Fibroblast of the aortic adventitia (primary cell): ENCODE measurements at places on chromosomes 4 and X.
A peak's percentile ranks its signal among the peaks of the same experiment; 100 is the strongest.

DNA sequence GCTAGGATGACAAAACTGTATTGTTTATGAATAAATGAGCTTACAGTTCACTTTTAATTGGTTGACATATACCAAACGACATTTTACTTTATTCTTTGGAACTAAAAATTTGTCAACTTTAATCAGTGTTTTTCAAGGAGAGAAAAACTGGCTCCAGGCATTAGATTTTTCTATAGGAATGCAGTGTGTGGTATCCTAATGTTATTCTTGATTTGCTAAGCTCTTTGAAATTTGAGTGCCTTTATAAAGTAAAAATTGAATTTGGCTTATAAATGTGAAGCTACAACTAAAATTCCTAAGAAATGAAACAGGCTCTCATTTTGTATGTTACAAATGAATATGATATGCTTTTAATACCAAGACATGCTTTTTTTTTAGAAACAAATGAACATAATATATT is 442.2 kb upstream of the TRAM1L1 start:
- no peak for DNase-seq

DNA sequence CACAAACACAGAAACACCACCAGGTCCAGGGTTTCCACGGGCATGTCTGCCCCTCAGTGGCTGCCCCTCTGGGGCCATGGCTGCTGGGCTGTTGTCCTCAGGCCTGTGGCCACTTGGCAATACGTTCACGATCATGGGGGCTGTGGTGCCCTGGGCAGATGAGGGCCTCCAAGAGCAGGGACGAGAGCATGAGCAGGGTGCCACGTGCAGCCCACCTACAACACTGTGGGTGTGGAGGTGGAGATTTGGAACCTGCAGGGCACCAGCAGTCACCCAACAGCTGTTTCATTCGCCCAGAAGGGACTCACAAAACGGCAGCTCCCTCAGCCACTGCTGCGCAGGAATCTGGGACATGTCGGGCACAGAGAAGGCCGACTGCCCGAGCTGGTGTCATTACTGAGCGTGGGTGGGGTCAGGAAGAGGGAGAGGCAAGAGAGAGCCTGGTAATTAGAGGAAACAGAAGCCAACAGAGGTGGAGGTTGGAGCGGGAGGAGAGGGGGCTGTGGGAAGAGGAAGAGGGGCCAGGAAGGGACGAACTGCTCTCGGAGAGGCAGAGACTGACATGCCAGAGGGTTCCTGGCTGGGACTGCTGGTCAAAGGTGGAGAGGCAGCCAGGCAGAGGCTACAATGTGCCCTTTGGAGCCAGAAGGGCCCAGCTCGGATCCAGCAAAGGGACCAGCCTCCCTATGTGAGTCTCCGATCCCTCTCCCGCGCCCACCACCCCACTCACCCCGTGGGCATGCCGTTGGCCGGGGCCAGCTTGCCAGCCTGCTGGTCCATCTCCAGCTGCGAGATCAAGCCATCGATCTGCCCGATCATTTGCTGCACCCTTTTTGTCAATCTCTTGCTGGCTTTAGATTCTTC is 23.1 kb downstream of the FGFR3 start:
- no peak for DNase-seq

GRCh38 chrX:35090801-35091200 is 148.2 kb downstream of the FAM47B start:
- DNase-seq, result no peak

- peak; percentile 11 for DNase-seq
Measured at GRCh38 chrX:110346681-110347080, 12.0 kb upstream of the RTL9 start.

- peak; percentile 61 for DNase-seq
Measured at GRCh38 chrX:47093248-47093647, 15.0 kb downstream of the RGN start.

GRCh38 chr4:26235500-26235899 is 85.3 kb upstream of the RBPJ start:
- DNase-seq, result peak; percentile 92

DNA sequence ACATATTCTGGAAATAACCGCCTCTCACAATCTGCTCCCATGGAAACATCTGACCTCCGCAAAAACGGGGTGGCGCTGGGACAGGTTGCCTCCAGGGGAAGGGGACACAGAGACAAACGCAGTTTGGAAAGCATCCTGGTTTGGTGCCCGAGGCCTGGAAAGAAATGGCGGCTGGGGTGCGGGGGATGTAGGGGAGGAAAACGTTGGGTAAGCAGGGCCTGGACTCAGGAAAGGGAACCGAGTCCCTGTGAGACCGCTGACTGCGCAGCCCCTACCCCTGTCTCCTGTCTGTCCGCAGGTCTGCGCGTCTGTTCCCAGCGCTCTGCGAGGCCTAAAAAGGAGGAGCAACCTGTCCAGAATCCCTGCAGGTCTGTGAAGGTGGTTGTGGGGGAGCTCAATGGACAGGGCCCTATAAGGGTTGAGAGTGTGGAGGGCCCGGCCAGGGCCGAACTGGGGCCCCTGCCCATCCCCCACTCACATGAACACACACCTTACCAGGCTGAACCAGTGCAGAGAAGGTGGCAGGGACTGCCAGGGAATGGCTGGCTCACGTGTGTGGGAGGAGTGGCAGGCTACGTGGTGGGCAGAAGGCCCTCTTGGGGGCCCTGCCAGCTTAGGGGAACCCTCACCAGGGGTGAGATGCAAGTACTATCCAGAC is 672 bp downstream of the TCEAL3 start:
- no peak for DNase-seq

- DNase-seq, result no peak
Measured at GRCh38 chr4:67624939-67625338, 66.4 kb downstream of the STAP1 start.

GRCh38 chr4:129326571-129327460 is 230.9 kb downstream of the C4orf33 start:
- no peak for DNase-seq

DNA sequence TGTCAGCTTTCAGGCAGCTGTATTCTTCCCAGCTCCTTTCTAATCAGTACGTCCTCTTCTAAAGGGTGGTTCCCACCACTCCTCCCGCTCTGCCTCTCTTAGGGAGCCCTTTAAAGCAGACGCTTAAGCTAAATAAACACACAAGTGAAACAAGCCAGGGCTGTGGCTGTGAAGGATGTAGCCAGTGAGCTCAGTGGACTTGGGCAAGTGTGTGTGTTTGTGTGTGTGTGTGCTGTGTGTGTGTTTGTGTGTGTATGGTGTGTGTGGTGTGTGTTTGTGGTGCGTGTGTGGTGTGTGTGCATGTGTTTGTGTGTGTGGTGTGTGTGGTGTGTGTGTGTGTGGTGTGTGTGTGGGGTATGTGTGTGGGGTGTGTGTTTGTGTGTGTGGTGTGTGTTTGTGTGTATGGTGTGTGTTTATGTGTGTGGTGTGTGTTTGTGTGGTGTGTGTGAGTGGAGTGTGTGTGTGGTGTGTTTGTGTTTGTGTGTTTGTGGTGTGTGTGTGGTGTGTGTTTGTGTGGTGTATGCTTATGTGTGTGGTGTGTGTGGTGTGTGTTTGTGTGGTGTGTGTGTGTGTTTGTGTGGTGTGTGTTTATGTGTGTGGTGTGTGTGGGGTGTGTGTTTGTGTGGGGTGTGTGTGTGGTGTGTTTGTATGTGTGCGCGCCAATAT is 283.3 kb downstream of the PTTG2 start:
- no peak for DNase-seq

DNA sequence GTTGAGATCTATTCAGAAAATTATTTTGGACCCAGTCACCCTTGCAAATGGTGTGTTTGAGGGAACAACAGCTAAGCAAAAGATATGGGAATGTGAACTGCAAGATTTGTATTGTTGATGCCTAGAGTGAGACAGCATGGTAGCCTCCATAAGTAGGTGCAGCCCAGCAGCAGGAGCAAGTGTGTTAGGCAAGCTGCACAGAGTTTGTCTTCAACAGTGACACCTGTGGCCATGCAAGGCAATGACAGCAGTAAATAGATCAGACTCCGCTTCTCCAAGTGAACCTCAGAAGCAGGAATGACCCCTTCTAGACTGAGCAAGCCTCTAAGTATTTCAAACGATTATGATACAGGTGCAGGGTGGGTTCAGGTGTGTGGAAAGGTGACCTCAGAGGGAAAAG is 133.4 kb upstream of the MSX1 start:
- no peak for DNase-seq

- DNase-seq, result peak; percentile 49
Measured at GRCh38 chr4:184596617-184597185, 52.5 kb downstream of the CASP3 start.

GRCh38 chr4:27484216-27484615 is 623.6 kb downstream of the STIM2 start:
- no peak for DNase-seq

DNA sequence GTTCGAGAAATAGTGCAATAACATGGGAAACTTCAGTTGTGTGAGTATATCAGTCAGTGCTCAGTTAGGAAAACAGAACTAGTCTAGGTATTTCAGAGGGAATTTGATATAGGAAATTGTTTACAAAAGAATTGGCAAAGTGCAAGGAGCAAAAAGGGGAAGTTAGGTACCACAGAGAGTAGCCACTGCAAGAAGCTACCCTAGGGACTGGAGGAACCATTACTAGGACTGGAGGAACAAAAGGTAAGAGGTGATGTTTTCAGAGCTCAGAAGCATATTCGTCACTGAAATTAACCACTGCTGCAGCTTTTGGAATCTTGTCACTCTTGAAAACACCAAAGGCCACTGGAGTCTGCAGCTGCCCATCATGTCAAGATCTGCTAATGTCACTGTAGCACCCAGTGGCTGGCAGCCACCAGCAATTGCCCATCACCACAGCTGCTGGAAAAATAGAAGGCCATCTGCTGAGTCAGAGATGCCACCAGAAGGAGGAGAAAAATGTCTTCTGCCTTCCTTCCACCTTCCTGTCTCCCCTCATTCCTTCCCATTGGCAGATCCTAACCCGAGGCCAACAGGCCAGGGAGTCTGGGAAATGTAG is 160.6 kb upstream of the RPS6KA3 start:
- no peak for DNase-seq

DNA sequence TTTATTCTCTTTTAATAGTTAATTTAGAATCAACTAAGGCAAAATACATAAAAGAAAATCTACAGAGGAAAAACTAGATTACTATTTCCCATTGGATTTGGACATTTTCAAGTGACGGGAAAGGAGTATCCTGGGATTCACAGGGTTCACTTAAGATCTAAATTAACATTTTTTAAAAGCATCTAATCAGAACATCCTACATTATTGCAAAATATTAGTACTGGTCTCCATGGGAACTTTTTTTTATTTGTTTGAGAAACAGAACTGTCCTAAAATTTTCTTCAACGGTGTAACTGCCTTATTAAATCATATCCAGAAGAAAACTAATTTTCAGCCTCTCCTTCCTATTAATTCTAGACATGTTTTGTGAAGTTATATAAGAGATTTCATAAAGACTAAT is 69.7 kb downstream of the METTL14 start:
- no peak for DNase-seq

- DNase-seq, result no peak
Measured at GRCh38 chrX:7946960-7947359, 19.7 kb upstream of the PNPLA4 start.

GRCh38 chrX:39427906-39428305 is 626.6 kb downstream of the MID1IP1 start:
- DNase-seq, result peak; percentile 40

DNA sequence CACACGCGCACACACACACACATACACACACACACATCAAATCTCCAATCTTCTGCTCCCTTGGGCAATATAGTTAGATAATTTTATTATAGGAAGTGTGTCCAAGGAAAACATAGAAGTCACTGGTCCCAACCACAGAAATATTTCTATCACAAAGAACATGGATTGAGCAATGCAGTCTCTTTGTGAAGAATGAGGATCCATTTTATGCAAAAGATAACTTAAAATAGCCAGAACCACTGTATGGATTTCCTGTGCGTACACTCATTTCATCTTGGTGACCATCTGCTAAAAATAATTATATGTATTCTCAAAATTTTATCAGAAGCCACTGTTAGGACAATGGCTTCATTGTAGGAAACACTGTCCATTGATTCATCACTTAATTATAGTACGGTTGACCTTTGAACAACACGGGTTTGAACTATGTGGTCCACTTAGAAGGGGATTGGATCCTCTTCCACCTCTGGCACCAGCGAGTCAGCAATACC is 169.6 kb upstream of the MXRA5 start:
- peak; percentile 80 for DNase-seq

DNA sequence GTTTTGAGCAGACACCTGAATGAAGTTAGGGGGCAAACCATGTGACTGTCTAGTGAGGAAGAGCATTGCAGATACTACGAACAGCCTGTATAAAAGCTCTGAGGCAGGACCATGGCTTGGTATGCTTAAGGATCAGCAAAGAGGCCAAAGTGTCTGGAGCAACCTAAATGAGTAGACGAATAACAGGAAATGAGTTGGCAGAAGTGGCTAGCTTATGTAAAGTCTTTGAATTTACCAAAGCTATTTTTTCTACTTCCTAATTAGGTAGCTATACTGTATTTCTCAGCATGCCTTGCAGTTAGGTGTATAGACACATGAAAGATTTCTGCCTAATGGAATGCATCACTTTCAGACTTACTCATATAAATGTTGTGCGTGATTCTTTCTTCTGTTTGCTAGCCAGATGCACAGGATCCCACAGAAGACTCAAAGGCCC is 9.3 kb upstream of the GPRIN3 start:
- DNase-seq, result peak; percentile 6

GRCh38 chr4:72505314-72505744 is 63.7 kb downstream of the ADAMTS3 start:
- DNase-seq, result peak; percentile 74

DNA sequence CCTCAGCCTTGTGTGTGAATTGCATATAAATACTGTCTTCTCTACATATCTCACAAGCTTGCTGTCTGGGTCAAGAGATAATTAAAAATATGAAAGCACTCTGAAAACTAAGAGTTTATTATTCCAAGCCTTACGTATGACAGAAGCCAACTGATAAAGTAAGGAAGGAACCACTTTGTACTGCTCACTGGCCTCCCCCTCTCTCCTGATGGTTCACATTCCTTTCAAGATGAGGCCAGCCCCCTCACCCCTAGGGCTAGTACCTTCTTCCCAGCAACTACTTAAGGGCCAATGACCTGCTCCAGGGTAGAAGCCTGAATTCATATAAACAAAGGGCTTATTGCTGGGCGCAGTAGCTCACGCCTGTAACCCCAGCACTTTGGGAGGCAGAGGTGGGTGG is 5.4 kb upstream of the SOWAHD start:
- DNase-seq, result no peak

DNA sequence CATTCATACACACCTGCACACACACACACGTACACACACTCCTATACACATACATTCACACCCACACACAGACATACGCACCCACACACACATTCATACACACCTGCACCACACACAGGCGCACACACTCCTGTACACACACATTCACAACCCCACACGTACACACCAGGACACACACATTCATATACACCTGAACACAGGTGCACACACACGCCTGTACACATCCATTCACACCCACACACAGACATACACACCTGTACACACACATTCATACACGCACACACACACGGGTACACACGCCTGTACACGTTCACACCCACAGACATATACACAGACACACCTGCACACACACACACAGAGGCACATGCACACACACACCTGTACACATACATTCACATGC is 53.0 kb upstream of the PPP2R3B start:
- DNase-seq, result no peak

- no peak for DNase-seq
Measured at GRCh38 chr4:175054980-175055379, 136.8 kb downstream of the ADAM29 start.

GRCh38 chr4:128155231-128155855 is 94.2 kb downstream of the LARP1B start:
- DNase-seq, result no peak

- DNase-seq, result peak; percentile 46
Measured at GRCh38 chr4:146442801-146443200, 78.9 kb downstream of the SLC10A7 start.
